ENCODE measurements at places on chromosomes 3 and 15.

GRCh38 chr3:107911337-107912000, 179.4 kb downstream of the CD47 start:
- DNase-seq = no peak

DNA sequence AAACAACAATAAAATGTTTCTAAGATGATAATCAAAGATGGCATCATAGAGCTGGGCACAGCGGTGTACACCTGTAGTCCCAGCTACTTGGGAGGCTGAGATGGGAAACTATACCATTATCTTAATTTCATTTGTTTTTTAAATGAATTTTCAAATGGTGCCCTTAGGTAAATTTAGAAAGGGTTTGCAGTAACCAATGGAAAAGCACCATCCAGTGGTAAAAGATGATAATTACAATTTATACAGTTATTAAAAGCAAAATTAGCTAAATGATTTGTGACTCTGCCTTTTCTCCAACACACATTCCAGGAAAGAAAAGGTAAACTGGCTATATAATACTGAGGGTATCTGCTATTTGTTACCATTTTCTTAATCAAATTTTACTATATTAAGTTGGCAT, 14.4 kb upstream of the ANKRD28 start:
- no peak for DNase-seq

DNA sequence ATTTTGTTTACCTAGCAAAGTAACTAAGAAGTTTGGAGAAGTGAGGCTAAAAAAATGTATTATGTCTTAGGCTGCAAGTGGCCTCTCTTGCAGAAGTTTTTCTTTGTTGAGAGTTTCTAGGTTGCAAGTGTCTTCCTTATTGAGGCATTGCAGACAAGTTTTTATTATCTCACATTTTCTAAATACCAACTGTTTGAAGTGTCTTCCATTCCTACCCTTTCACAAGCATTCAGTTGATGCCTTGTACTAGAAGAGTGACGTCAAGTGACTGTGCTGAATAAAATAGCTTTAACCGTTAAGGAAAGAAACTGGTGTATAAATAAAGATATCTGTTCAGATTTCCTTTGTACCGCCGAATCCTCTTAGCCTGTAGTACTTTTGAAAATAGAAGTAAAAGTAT, 123.3 kb downstream of the ALCAM start:
- no peak for DNase-seq

GRCh38 chr3:23758253-23758838, 47.4 kb upstream of the UBE2E1 start:
- no peak for DNase-seq

- no peak for DNase-seq
These were observed 179.6 kb upstream of the THRB start for GRCh38 chr3:24674261-24674660.

DNA sequence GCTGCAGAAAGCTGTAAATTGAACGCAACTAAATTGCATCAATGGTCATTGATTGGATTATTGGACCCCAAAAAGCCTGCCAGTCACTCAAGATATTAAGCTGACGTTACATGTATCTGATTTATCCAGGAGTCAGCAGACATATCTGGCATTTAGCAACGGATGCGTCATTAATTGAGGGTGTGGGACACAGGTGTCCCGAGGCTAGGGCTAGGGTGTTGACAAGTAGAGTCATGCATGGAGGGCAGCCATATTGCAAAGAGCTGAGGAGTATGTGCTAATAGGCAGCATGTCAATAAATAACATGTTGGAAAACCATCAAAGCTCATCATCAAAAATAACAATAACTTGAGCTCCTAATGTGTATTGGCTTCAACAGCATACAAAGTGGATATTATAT, 234.5 kb upstream of the GOLGA6L4 start:
- DNase-seq = no peak

DNA sequence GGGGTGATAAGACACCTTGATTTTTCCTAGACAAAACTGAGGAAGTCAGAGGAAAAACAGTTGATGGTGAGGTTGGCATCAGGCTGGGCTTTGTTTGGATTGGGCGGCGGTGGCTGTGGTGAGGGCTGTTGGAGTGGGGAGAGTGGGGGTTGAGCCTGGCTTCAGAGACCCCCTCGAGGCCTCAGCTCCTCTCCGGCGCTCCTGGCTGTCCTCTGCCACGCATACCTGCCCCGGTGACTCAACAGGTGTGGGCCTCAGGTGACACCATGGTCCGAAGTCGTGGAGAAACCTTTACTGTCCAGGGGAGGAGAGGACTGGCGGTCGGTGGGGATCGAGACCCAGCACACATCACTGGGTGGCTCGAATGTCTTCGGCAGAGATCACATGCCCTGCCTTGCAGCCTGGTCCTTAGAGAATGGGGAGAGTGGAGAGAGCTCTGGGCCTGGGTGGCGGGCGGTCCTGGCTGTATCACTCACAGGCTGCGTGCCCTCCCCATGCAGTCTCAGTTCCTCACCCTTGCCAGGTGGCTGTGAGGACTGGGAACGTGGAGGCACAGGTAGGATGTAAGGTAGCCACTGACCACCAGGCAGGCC, 2.6 kb downstream of the APBA2 start:
- no peak for DNase-seq

DNA sequence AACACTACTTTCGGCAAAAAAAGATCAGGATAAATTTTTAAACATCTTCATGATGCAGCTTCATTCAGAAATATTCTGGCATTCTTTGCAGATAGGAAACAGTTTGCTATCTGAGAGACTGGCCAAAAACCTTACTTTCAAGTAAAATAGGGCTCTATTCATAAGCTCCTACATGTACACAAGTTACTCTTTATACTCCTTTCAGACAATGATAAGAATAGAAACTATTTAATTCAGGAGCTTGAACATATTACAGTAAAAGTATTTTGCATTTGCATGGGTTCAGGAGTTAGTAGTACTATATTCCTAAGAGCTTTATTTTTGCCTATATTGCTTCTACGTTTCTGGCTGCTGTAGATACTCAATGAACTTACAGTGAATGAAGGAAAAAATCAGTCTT, 70.5 kb downstream of the PLOD2 start:
- DNase-seq = no peak

- DNase-seq = no peak
These were observed 8.5 kb upstream of the FGD5 start for GRCh38 chr3:14810070-14810791.

DNA sequence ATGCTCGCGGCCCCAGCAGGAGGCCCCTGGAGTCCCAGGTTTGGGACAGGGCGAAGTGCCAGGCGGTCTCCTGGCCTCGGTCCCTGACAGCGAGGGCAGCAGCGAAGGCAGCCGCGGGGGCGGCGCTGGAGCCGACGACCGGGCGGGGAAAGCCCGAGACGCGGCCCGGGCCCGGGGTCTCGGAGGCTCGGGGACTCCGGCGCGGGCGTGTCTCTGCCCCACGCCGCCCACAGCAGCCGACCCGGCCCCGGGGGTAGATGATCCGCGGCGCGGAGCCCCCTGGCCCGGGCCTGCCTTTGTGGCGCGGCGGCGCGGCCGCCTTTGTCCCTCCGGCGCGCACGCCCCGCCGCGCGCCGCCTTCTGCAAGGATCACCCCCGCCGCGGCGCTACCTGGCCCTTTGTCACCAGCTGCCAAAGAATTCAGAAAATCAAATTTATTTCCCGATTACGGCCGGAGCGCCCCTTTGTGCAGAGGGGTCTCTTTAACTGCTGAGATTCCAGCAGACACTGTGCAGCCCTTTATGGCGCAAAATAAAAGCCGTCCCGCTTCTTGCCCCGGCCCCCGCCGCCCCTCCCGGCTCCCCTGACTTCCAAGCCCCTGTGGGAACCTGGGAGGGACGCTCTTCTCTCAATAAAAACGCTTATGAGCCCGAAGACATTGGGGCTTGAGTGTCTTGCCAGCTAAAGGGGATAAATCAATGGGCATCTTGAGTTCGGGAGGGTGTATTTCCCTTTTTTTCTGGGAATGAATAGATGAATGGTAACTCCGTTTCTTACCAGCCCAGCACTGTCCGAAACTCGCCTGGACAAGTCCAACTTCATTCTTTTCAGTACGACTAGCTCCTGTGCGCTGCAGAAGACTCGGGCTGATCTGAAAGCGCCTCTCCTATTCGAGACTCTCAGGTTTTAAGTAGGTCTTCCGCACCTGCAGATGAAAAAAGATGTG, 68.4 kb downstream of the HES1 start:
- DNase-seq = peak; percentile 16

DNA sequence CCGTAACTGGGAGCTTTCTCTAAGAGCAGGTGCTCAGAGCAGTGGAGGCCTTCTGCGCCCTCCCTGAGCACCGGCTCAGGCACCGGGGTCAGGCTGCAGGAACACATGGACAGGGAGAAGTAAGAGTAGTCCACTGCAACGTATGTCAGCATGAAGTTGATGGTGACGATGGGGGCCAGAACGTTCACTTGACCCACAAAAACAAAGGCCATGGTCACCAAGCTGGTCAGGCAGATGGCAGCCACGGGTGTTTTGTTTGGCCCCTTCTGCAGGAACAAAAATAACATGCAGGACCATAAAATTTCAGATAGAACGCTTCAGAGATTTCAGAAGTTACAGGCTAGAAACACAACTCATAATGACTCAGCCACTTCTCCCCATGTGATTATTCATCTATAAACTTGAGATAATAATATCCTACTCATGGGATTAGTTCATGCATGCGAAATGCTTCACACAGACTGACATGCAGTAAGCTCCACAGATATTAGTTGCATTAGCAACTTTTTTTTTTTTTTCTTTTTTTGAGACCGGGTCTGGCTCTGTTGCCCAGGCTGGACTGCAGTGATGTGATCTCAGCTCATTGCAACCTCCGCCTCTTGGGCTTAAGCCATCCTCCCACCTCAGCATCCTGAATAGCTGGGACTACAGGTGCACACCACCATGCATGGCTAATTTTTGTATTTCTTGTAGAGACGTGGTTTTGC, 52.2 kb upstream of the HEG1 start:
- no peak for DNase-seq

- no peak for DNase-seq
These were observed 22.3 kb upstream of the SFMBT1 start for GRCh38 chr3:53068176-53068575.

DNA sequence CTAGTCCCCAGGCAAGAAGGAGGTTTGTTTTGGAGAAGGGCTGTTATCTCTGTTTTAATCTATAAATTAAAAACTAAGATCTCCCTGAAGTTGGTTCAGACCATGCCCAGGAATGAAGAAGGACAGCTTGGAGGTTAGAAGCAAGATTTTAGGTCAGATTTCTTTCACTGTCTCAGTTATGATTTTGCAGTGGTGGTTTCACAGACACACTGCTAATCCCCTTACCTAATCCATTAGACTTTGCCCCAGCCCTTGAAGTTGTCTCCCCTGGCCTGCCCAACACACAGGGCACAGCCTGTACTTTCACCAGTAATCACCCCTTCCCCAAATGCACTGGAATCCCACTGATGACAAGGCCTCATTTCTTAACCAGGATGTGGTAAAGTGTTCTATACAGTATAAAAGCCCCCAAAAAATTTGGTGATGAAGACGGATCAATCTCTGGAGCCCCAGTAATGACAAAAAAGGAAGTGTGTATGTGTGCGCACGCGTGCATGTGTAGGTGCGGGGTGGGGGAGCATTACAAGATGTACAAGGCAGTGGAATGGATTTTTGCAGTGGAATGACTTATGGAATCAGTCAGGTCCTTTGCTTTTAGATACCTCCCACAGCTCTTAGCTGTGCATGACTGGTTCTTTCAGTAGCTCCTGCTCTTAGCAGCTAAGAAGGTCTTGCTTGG, 73.1 kb upstream of the TERB2 start:
- no peak for DNase-seq

DNA sequence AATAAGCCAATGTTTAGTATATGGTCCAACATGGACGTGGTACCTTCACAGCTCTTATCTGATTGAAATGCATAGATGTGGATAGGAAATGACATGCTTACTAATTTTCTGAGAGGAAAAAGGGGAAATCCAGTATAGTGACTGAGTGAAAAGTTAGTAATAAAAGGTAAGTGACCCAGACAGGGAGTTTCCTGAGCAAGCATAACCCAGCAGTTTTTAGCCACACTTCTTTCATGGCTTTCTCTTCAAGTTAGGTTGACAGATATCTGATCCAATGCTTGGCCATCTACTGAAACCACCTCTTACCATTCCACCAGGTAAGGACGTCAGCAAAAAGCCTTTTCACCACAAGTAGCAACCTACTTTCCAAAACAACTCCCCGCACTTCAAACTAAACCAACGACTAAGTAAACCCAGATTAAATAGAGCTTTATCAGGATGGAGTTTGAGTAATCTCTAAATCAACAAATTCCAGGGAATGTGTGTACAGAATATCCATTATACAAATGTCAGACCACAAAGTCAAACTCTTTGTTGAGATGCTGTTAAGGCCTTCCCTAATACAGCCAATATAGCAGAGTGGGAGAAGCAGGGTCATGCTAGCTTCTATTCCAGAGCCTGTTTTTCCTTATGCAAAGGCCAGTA, 329.7 kb downstream of the RORA start:
- DNase-seq = no peak

DNA sequence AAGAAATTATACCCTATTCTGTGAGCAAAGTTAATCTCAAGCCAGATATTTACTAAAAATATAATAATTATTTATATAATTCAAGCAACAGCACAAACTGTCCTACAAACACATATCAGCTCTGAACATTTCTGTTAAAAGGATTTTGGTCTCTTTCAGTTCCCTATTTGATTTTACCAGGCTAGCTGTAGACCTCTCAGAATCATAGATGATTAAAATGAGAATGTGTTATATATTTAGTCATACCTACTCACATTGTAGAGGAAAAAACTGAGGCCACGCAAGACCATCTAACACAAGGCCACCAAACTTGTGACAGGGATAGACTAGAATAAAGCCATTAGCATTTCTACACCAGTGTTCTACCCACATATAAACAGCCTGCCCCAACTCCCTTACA, 28.5 kb downstream of the ACKR4 start:
- no peak for DNase-seq

DNA sequence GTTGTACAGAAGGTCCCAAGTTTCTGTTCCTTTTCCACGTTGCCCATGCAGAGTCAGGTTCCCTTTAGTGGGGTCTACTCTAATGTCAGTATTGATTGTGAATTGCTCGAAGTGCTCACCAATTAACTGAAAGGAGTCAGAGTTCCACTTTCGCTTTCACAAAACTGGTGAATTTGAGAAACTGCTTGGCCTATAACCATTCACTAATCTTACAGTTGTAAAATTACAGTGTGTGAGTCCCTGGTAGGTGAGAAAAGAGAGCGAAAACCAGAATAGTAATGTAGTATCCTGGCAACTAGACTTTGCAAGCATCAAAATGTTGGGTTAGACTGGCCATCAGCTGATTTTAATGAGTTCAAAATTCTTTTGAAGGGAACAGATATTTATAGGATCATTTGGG, 237.5 kb upstream of the CHRM5 start:
- no peak for DNase-seq

DNA sequence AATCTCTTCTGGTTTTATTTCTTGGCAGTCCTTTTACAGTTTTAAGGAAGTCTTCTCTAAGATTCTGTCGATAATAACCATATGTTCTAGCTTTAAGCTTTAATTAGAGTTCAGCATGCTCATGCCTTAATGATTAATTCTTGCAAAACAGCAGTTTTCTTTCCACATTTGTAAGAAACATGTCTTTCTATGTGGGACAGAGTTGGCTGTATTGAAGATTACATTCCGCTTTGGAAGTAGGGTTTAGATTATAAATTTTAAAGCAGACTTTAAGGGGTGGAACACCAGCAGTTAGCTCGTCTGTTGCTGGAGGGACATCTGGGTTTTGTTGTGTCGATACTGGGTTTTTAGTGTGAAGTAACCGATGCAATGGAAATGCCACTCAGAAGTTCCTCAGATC, 35.3 kb downstream of the SQOR start:
- no peak for DNase-seq

GRCh38 chr15:83510001-83510400, 62.9 kb downstream of the SH3GL3 start:
- DNase-seq = no peak
